Activated T-helper 1 cell treated with anti-CD3 and anti-CD28 coated beads, Interleukin-12 subunit alpha, Interleukin-12 subunit beta, Interleukin-2, Interleukin-4 antibody, amounts not matched to agents 30 ng/mL and 10 ng/mL and 1 ng/mL, durations not matched to agents 14 hours and 24 hours and 36 hours (primary cell): ENCODE measurements at places on chromosomes 11 and 22. TPM values are rescaled to one million over a fixed set of nuclear protein-coding genes. Genes with fewer than 3 reads are reported as not detected.
A peak's percentile ranks its signal among the peaks of the same experiment; 100 is the strongest.

GRCh38 chr11:66858939-66859685 is 2.2 kb downstream of the LRFN4 start:
- peaks cover 4% of the 10 kb centered on the region for H3K4me1 ChIP-seq
- H3K4me3 ChIP-seq = peak overlapping the region; percentile 15
- no peaks in the 10 kb centered on the region for H3K36me3 ChIP-seq
- H3K27ac ChIP-seq = no peak overlapping the region
- no peak for DNase-seq

GRCh38 chr22:32660292-32660691 is 141.2 kb upstream of the TIMP3 start:
- peaks cover 9% of the 10 kb centered on the region for H3K27me3 ChIP-seq
- H3K36me3 ChIP-seq = no peaks in the 10 kb centered on the region
- no peaks in the 10 kb centered on the region for H3K4me1 ChIP-seq
- H3K27ac ChIP-seq = no peak overlapping the region
- H3K4me3 ChIP-seq = no peak overlapping the region
- peak; percentile 32 for DNase-seq

DNA sequence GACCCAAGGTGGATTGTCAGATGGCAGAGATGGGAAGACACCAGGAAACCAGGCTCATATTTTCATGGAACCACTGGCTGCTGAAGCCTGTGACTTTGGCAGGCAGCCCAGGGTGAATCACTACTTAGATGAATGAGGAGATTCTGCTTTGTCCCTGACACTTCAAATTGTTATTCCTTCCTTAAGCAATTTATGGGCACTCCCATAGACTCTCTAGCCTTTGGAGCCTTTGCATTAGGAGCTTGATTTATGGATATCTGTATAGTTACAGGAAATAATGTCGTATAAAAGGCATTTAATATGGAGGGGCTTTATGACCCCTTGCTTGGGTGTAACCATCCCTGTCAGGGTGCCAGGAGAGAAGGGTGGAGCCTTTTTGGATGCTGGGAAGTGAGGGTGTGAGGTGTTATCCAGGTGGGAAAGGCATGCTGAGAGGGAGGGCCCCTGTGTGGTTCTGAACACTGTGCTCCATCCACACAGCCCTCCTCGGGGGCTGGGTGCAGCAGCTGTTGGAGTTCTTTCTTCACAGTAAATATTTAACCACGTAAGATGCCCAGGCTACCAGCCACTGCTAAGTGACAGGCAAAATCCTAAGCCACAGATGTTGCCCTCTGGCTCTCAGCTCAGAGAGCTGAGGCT is 35.3 kb downstream of the IL18 start:
- H3K27me3 ChIP-seq = no peaks in the 10 kb centered on the region
- no peak overlapping the region for H3K4me3 ChIP-seq
- DNase-seq = no peak
- H3K27ac ChIP-seq = no peak overlapping the region
- H3K4me1 ChIP-seq = peaks cover 4% of the 10 kb centered on the region

OR8K5 gene
- total RNA-seq = not detected in 2 replicates

MOGAT2 gene
- not detected in 2 replicates for total RNA-seq
